ENCODE measurements at places on chromosomes 13 and 19.

- no peak for DNase-seq
Measured at GRCh38 chr19:28242317-28242927, 970.5 kb downstream of the UQCRFS1 start.

- DNase-seq: no peak
Measured at GRCh38 chr13:51004918-51005460, 95.4 kb downstream of the RNASEH2B start.

DNA sequence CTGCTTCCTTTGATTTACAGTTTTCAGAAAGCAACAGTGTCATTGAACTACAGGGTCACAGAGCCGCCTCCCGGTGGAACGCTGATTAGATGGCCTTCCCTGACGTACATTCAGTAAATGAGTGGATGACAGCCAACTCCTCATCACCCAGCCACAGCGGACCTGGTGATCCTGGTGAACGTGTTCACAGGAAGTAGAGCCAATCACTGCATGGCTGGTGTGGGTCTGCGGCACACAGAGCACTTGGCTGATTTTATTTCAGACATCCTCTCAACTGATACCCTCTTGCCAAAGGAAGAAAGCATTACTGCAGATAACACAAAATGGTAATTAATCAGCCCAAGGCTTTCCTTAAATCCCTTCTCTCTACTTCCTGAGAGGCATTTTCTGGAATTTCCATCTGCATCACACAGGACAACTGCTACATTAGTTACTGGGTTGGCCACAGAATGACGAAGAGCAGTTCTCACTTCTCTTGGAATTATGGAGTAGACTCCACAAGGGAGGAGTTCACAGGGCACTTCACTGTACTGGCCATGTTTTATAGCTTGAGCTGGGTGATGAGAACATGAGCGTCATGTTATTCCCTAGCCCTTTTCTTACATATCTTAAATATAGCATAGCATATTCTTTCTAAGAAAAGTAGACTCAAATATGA, 84.0 kb upstream of the SLC7A1 start:
- DNase-seq: no peak

DNA sequence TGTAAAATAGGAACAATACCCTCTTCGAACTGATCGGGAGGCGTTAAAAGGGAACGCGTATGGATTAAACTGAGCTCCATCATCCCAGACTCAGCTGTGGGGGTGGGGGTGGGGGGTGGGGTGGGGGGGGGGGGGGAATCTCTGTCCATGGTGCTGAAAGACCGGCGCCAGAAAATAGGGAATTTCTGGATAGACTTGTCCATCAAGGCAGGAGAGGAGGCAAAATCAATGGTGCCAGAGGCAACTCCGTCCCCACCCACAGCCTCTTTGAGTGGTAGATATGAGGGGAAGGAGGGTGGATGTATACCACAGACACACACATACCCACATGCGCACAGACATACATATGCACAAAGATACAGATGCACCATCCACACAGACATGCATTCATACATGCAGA, 37.4 kb downstream of the ZNF787 start:
- DNase-seq: no peak

DNA sequence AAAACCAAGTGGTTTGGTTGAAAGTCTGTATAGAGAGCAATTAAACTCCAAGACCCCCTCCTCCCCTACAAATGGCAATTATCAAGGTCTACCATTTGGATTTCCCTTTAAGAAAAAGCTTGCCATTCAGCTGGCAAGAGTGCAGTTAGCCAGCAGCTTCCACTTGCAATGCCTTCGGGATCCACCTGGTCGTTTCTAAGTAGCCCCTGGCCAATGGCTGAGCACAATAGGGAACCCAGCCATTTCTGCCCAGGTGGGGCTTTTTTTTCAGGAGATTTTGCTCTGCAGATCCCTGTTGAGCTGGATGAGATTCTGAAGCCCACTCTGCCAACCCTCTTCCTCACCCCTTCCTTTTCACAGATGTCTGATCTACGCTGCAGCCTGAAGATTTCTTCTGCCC, 26.3 kb downstream of the TGDS start:
- no peak for DNase-seq

DNA sequence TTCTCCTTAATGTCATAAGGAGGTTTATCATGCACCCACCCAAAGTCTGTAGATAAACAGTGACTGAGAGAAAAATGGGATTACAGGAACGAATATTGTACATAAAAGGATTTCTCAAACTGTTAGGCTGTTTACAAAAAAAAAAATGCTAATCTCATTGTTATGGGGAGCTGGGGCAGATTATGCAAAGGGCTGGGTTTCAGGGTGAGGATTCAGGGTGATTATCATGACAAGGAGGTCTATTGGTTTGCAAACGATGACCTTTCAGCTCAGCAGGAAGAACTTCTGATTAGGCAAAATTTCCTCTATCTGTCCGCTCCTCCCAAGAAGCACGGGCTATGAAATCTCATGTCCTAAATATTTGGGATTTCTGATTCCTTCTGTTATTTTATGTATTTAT, 41.4 kb downstream of the NLRP12 start:
- DNase-seq: no peak

GRCh38 chr19:5113633-5114586, 145.0 kb downstream of the KDM4B start:
- no peak for DNase-seq

- no peak for DNase-seq
Measured at GRCh38 chr13:71869274-71869673, 2.3 kb upstream of the DACH1 start.

GRCh38 chr13:22931576-22931975, 249.2 kb upstream of the SGCG start:
- no peak for DNase-seq

DNA sequence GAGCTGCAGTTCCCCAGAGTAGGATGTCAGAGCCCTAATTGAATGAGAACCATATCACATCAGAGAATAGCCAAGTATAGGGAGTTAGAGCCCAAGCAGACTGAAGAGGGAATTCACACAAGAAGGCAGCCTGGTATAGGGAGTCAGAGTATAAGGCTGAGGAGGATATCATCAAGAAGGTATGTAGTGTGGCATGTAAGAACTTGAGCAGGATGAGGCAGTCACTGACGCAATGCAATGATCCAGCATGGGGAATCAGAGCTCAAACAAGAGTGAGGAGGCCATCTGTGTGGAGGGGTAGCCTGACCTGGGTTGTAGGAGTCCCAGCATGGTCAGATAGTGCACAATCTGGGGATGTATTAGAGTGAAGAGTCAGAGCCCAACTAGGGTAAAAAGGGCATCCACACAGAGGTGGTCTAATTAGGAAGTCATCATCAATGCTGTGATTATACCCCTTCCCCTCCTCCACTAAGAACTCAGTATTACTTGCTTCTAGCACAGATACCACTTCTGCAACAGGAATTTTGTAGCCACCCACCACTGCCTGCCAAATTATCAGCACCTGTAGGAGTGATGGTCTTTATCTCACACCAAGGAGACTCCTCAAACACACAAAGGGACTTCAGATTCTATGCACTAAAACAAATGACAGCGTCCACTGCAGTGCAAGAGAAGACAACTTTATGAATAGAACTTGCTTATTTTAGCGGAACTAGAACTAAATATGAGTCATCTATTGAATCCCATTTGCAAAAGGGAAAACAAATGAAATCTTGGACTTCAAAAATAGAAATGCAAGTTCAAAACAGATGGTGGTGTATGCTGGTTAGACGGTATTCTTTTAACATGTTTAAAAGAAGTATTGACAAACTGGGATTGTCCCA, 107.2 kb downstream of the FNDC3A start:
- no peak for DNase-seq

- no peak for DNase-seq
Measured at GRCh38 chr13:76703216-76703615, 183.0 kb downstream of the KCTD12 start.

DNA sequence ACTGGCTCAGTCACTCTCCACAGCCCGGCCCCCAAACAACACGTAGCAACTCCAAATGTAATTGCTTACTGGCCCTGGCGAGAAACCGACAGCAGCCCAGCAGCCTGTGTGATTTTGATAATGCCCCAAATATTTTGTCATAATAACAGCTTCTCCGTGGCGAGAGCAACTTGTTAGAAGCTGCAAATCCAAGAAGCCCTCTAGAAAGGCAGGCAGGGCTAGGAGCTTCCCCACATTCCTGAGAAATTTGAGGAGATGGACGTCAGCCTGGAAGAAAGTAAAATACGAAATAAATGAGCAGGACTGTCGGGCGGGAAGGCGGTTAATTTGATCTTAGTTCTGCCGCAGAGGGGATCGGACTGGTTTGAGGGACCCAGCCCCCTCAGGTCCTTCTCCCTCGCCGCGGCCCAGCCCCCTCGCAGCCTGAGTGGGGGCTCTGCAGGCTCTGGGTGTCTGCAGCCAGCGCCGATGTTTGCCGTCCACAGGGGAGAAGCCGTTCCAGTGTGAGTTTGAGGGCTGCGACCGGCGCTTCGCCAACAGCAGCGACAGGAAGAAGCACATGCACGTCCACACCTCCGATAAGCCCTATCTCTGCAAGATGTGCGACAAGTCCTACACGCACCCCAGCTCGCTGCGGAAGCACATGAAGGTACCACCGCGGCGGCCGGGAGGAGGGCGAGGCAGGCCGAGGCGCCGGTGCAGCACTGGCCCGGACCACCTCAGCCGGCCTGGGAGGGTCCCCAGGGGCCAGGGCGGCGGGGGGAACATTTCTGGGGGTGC, 3.1 kb downstream of the ZIC2 start:
- DNase-seq: no peak

- DNase-seq: no peak
Measured at GRCh38 chr19:49019242-49019932, 2.5 kb upstream of the LHB start.

DNA sequence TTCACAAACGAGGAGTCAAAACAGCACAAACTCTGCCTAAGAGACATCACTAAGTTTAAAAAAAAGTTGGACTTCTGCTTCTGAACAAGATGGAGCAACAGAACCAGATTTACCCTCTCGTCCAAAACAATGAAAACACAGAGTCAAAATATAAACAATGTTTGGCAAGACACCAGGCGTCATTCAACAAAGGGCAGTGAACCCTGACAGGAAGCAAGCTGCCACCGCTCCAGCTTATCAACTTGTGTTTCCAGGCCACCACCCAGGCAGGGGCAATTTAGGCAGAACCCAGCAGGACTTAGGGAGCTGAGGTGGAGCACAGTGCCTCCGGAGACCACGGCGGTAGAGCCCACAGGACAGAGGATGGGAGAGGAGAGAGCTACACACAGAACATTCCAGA, 8.6 kb upstream of the NAPA start:
- DNase-seq: no peak

DNA sequence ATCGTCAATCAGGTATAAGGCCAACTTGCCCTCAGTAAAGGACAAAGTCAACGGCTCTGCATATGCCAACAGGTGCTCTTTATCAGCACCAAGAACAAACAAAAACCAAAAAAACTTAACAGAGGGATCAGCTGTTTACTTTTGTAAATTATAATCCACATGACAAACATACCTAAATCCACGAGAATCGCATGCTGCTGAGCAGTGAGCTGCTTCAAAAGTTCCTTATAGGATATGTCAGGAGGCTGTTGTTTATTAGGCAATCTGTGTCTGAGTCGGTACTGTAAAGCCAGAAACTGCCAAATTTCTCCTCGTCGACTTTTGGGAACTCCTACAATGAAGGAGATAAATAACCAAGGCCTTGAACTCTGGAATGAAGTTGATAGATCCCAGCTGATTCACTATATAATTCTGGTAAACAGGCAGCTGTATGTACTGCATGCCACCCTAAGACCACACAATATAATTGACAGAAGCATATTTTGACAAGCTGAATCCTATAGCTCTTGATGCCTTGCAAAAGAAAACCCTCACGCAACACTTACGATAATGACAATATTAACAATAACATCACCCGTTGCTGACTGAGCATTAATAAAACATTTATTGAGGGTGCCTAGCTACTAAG, 179.8 kb downstream of the TBC1D4 start:
- DNase-seq: no peak

- DNase-seq: no peak
Measured at GRCh38 chr19:47762615-47763308, 15.7 kb upstream of the SELENOW start.

DNA sequence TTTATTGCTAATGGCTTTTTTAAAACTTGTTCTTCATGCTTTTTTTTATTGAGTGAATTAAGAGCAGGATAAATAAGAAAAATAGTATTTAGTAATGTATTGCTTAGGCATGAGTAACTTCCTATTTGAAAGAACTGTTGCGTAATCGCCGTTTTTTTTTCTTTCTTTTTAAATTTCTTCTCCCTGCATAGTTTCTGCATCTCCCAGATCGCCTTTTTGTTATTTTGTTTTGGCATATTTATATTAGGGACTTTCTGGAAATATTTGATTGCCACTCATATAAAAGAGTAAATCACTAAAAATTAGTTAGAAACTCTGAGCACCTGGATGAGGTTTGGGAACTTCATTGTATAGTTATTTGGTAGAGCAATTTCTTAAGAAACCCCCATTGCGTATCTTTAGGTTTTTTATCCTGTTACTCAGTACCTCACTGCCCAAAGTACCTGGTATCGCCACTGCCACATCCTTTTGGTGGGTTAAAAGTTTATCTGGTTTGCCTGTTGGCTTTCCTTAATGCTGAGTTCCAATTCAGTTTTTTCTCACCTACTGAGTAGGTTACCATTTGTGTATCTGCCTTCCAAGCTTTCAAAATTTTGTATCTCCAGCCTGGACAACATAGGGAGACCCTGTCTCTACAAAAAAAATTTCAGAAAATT, 36.2 kb upstream of the LPAR6 start:
- DNase-seq: no peak

DNA sequence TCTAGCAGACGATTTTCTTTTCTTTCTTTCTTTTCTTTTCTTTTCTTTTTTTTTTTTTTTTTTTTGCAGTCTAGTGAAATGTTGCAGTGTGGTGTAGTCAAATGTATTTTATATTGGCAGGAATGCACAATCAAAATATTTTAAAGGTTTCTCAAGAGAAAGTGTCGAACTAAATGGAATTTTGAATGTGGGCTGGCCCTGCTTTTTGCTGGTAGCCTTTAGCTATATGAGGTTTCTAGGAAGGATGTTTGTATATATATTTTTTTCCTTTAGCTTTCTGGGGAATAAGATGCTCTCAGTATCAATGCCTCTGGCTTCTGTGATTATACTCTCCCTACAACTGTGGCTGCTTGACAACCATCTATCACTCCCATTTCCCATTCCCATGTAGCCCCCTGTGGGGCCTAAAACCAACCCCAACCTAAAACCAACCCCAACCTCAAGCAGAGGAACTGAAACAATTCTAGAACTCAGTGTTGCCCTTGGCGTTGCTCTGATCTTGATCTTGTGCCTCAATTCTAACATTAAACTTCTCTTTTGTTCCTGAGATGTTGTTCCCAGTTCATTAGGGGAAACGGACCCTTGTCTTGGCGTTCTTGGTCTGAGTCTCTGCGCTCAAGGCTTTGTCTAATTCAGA, 27.1 kb downstream of the CYSLTR2 start:
- DNase-seq: no peak

GRCh38 chr13:27130223-27130978, 41.2 kb downstream of the USP12 start:
- no peak for DNase-seq

DNA sequence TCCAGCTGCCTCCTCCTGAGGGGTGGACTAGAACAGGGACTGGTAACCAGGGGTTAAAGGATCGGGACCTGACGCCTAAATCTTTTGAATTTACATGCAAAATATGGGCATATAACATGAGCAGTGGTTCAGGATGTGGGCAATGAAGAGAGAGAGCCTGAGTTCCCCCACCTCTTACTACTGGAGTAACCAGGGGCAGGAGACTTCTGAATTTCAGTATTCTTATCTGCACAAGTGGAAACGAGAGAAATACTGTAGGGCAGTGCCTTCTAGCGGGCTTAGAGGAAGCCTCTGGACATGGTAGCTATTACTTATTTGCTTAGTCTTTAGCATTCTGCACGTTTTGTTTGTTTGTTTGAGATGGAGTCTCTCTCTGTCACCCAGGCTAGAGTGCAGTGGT, 26.3 kb downstream of the BCAT2 start:
- DNase-seq: no peak

- no peak for DNase-seq
Measured at GRCh38 chr13:30685320-30685859, 50.0 kb upstream of the ALOX5AP start.
